ENCODE measurements at places on chromosomes 13 and 19. TPM values are rescaled to one million over a fixed set of nuclear protein-coding genes. Genes with fewer than 3 reads are reported as not detected.

Gene CGB2
- not detected for total RNA-seq

Gene PSPN
- 0.26 TPM for total RNA-seq

Gene CEACAM20
- not detected for total RNA-seq

Gene RFPL4AL1
- not detected for total RNA-seq

Gene CNN1
- not detected for total RNA-seq

Gene GCDH
- total RNA-seq = 38.2 TPM

Gene PINLYP
- 0.64 TPM for total RNA-seq

Gene KIR2DL4
- not detected for total RNA-seq

Gene ZFP14
- 2.6 TPM for total RNA-seq

Data from bronchial epithelial cell (primary cell).